ENCODE measurements at places on chromosomes 13 and 19. TPM values are rescaled to one million over a fixed set of nuclear protein-coding genes. Genes with fewer than 3 reads are reported as not detected.

The STARD13 gene
- total RNA-seq, result 36.0 TPM

The ERICH6B gene
- total RNA-seq, result not detected

The PRR36 gene
- 0.14 TPM for total RNA-seq

The SHISA7 gene
- total RNA-seq, result not detected

The NEK5 gene
- total RNA-seq, result 0.29 TPM

The DNAAF3 gene
- total RNA-seq, result not detected

The IGLON5 gene
- total RNA-seq, result 0.33 TPM

The TLE2 gene
- 39.4 TPM for total RNA-seq

The ZNF90 gene
- total RNA-seq, result 2.5 TPM

The MED16 gene
- 33.6 TPM for total RNA-seq

The LIM2 gene
- total RNA-seq, result not detected

The SLITRK6 gene
- total RNA-seq, result 0.38 TPM

The COL5A3 gene
- total RNA-seq, result 10.7 TPM

The ZNF441 gene
- 16.1 TPM for total RNA-seq

The ZNF225 gene
- total RNA-seq, result 3.5 TPM

The ADAMTSL5 gene
- total RNA-seq, result 7.4 TPM

The A1BG gene
- total RNA-seq, result 17.5 TPM

The DZIP1 gene
- total RNA-seq, result 21.7 TPM

The LENG9 gene
- total RNA-seq, result 5.1 TPM

The IZUMO4 gene
- total RNA-seq, result 2.4 TPM

The KLF5 gene
- total RNA-seq, result 6.0 TPM

The TIMM44 gene
- total RNA-seq, result 47.8 TPM

The ANGPTL8 gene
- total RNA-seq, result 0.57 TPM

The GJA3 gene
- not detected for total RNA-seq

The KLK2 gene
- not detected for total RNA-seq

The GFY gene
- not detected for total RNA-seq

The FCHO1 gene
- total RNA-seq, result 2.0 TPM

The PCSK4 gene
- 0.52 TPM for total RNA-seq

The PSG11 gene
- not detected for total RNA-seq

The HIPK4 gene
- 0.29 TPM for total RNA-seq

The CABP5 gene
- not detected for total RNA-seq

The ZNF221 gene
- total RNA-seq, result 7.4 TPM

The C19orf81 gene
- total RNA-seq, result not detected

The ZNF563 gene
- total RNA-seq, result 2.9 TPM

The FUT1 gene
- 2.1 TPM for total RNA-seq

The ELSPBP1 gene
- not detected for total RNA-seq

The MPND gene
- 11.2 TPM for total RNA-seq

The ZNF600 gene
- 7.0 TPM for total RNA-seq

The DENND1C gene
- 2.1 TPM for total RNA-seq

The SLC6A16 gene
- total RNA-seq, result 2.6 TPM

The FFAR3 gene
- total RNA-seq, result 0.14 TPM

The OVOL3 gene
- not detected for total RNA-seq

The PLK5 gene
- not detected for total RNA-seq
